ENCODE measurements at places on chromosomes 12 and 14.

GRCh38 chr12:111467857-111468241 is 62.1 kb downstream of the SH2B3 start:
- DNase-seq: no peak

- DNase-seq: peak; percentile 44
These were observed 29.6 kb downstream of the EEA1 start for GRCh38 chr12:92899386-92900001.

GRCh38 chr12:87924149-87924548 is 105.1 kb downstream of the C12orf50 start:
- DNase-seq: no peak

DNA sequence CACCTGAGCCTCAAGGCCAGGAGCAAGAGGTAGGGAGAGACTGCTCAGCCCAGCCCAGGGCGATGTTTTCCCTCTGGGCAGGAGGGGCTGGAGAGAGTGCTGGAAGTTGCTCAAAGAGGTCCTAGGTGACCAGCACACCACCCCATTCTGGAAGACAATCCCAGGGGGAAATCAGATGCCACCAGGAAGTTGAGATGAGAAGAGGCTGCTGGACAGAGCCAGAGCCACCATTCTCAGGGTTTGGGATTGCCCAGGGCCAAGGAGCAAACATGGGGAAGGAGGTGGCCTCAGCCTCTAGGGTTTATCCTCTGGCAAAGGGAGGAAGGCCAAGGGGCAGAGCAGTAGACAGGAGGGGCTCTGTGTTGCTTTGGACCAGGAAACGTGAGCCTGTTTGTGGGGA is 11.6 kb downstream of the CCDC85C start:
- DNase-seq: no peak

DNA sequence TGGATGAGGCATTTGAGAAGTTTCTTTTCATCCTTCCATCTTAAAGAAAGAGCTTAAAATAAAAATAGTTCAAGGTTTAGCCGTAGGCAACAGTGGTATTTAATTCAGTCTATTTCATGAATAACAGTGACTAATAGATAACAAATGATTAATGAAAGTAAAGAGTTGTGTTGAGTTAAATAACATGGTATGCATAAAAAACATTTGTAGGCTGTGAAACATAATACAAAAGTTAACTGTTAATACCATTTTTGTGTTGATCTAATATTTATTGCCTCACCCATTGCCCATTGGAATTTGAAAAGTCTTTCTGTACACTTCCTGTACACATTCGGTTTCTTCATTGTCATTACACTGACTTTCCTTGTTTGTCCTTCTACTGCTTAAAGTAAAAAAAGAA is 108.6 kb upstream of the PDE3A start:
- DNase-seq: no peak

DNA sequence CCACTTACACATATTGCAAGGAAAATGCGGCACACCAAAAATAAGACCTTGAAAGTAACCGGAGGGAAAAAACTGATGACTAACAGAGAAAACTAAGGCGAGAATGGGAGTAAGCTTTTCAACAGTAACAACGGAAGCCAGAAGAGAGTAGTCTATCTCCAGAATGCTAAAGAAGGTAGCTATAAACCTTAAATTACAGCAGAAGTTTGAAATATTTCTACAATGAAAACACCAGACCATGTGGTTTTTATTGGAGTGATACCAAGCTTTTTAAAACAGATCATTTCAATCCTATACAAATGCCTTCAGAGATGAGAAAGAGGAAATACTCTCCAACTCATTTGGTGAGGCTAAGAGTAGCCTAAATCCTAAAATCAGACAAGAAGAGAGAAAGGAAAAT is 209.5 kb downstream of the ANO6 start:
- DNase-seq: no peak

GRCh38 chr12:15540469-15540872 is 218.2 kb downstream of the PTPRO start:
- DNase-seq: no peak

DNA sequence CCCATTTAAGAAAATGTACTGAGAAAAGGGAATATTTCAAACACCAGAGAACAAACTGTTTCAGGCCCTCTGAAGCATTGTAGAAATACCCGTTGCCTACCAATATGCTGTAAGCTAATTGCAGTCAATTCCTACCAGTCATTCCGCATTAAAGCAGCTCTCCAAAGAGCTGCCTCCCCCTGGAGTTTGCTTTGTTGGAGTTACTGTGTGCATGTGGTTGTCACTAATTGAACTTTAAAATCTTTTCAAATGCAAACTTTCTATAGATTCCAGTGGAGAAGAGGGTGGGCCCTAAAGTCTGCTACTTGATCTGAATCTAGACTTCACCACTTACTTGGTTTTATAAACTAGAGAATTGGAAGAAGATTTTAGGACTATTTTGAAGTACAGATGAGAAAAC is 112.7 kb downstream of the PLXNC1 start:
- no peak for DNase-seq

- no peak for DNase-seq
These were observed 145.5 kb downstream of the SLC6A15 start for GRCh38 chr12:84767079-84767478.

GRCh38 chr14:25607192-25607591 is 557.2 kb upstream of the STXBP6 start:
- no peak for DNase-seq

Measured in midbrain (tissue), 1 donor.